GM12891 (cell line): ENCODE measurements at places on chromosomes 7 and 10.

GRCh38 chr7:80922253-80923049 is 3.6 kb upstream of the SEMA3C start:
- DNase-seq: no peak

DNA sequence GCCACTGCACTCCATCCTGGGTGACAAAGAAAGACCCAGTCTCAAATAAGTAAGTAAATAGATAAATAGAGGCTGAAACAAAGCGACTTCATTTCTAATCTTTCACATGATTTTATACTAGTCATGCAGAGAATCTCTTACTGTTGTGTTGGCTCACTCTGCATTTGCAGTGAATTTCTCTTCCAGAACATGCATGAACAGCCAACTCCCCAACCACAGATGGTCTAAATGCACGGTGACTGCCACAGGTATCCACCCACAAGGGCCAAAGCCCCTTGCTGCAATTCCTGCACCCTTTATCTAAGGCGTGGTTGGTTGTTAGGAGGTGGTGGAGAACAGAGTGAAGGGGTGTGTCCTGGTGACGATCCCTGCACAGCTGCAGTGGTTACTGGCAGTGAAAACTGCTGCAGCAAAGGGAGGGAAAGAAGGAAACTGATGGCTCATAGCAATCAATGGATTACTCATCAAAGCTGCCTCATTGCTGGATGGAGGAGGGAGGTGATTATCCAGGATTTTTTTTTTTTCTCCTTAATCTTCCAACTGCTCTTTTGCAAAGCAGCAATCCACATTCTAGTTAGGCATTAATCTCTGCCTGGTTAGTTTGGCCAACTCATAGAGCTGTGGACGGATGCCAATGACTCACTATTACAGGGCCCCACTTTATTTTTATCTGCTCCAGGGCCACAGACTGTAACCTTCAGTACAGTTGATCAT is 50.6 kb downstream of the PRTFDC1 start:
- DNase-seq: no peak

DNA sequence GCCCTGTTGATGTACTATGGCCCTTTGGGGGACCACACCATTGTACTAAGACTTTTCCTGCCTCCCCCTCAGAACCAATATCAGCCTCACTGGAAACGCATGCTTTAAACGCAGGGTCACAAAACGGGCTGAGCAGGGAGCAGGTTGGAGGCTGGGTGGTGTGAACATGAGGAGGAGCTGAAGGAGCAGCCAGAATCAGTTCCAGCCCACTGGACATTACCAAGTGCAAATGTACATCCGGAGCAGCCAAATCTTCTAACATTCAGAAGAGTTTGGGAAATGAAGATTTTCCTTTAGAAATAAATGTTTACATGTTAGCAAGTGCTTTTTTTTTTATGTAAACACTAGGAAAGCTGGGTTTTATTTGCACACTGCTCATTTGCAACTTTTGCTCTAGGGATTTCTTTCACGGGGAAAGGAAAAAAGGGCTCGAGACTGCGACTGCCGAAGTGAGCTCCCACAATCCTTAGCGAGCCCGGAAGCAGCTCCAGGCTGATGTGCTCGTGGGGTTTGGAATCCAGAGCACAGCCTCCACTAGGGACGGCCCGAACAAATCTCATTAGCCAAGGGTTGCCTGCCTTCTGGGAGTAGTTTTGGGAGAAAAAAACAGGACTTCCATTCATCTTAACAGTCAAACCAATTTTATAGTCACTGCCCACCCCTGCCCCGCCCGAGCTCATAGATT is 108.0 kb upstream of the YAE1 start:
- no peak for DNase-seq

GRCh38 chr10:132106431-132106830 is 40.7 kb downstream of the JAKMIP3 start:
- no peak for DNase-seq

- DNase-seq: no peak
Measured at GRCh38 chr10:119652361-119652730, 1.2 kb downstream of the BAG3 start.

- DNase-seq: no peak
Measured at GRCh38 chr7:40977533-40977932, 725.4 kb downstream of the INHBA start.
